Forelimb muscle (tissue), 1 donor: ENCODE measurements at places on chromosomes 6 and 20. TPM values are rescaled to one million over a fixed set of nuclear protein-coding genes. Genes with fewer than 3 reads are reported as not detected.

DNA sequence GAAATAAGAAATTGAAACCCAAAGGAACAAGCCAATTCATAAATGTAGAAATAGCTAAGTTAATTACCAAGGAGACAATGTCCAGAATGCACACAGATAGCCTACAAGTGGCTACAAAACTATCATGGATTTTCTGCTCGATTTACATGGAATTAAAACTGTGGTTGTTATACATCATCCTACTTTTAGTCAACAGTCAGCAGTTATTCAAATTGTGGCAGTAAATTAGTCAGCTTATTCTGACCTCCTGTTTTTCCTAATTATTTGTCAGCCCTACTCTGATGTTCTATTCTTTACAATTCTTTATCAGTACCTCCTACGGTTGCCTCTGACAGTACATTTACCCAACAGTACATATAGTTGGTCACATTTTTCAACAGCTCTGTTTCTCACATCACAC is 29.6 kb downstream of the RBL1 start:
- DNase-seq: no peak

Gene ADGRB3
- polyA plus RNA-seq: 0.76 TPM

DNA sequence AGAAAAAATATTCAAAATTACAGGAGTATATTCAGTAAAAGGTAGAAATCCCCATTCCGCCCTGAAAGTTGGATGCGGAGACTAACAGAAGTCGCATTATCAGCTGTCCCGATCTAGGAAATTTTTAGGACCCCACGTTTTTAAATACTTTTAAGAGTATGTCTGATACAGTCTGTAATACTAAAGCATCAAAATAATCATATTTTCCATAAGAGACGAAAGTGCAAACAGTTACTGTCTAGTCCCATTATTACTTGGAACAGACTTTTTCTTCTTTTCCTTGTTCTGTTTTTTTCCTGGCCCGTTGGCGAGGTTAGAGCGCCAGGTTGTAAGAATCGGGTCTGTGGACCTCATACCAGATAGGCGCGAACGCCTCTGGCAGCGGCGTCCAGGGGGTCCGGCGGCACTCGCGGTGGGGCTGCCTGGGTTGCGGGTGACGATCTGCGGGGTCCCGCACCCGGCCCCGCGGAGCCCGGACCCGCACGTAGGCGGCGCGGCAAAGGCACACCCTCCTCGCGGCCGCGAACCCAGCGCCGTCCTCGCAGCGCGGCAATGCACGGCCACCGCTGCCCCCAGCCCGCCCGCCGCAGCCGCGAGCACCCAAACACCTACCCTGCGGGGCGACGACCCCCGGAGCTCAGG is 460 bp downstream of the PLAGL1 start:
- DNase-seq: no peak

DNA sequence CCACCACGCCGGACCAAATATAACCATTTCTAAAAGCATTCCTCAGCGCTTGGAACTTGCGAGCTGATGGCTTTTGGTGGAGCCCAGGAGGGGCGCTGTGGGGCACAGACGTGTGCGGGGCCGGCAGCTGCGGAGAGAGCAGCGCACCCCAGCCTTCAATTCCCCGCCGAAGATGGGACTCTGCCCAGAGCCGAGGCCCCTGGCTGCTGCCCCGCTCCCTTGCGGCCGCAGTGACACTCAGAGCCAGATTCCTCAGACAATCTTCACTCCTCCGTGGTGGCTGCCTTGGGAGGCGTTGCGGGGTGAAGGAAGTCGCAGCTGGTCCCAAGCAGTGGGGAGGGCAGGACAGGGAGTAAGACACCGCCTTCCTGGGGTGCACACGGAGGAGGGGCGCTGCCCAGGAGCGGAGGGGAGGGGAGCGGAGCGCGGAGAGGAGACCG is 87.7 kb downstream of the TMEM242 start:
- DNase-seq: no peak

Gene TFAP2B
- 0.08 TPM for polyA plus RNA-seq

Gene ERVFRD-1
- 0.15 TPM for polyA plus RNA-seq

DNA sequence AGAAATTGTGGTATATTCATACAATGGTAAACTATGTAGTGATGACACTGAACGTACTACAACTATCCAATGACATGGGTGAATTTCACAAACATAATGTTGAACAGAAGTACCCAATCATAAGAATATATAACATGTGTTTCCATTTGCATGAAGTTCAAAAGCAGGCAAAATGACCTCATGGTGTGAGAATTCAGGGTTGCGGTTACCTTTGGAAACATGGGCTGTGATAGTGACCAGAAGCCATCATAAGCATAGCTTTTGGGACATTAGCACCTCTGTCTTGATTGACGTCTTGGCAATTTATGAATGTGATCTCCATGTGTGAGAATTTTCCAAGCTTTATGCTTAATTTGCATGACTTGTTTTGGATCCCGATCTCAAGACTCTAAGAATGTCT is 500.1 kb upstream of the JAG1 start:
- DNase-seq: no peak

GRCh38 chr6:14520536-14520935 is 403.0 kb downstream of the CD83 start:
- no peak for DNase-seq

Gene CFAP206
- polyA plus RNA-seq: 0.27 TPM

DNA sequence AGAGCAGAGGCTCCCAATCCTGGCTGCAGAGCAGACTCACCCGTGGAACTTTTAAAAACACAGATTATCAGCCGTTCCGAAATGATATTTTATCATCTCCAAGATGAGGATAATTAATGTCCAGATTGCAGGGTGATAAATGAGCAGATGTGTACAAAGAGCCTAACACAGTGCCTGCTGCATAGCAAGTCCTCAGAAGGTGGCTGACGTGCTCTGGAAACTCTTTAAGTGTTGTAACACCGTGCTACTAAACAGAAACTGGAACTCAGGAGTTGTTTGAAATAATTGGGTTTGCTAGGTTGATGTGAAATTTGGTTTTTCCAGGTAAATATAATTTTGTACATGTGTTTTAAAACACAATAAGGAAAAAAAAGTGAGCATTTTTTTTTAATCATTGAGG is 118.0 kb downstream of the ARMC2 start:
- DNase-seq: no peak

- no peak for DNase-seq
These were observed 30.0 kb downstream of the SLX4IP start for GRCh38 chr20:10465135-10465534.

GRCh38 chr6:74834967-74835366 is 370.9 kb downstream of the COL12A1 start:
- no peak for DNase-seq

Gene COL9A3
- 6.1 TPM for polyA plus RNA-seq

DNA sequence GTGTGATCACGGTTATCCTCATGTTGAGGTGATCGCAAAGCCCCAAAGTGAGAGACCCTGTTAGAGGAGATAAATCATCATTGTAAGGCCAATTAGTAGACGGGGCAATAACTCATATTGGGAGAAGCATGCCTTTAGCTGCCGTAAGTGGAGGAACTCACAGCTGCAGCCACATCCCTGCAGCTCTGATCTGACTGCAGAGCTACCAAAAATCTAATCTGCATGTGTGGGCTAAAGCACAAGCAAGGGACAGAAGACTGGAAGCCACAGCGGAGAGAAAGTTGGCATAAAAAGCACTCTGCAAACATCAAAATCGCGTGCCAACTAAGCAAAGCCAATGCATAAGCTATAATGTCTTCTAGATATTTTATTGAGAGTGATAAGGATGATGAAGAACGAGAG is 79.8 kb downstream of the TBC1D7 start:
- no peak for DNase-seq

Gene ISM1
- polyA plus RNA-seq: 0.76 TPM

- no peak for DNase-seq
These were observed 2.0 kb downstream of the MAN1A1 start for GRCh38 chr6:119347466-119348095.

GRCh38 chr6:149026530-149026942 is 279.7 kb downstream of the UST start:
- DNase-seq: no peak

GRCh38 chr20:24589815-24590177 is 120.4 kb downstream of the SYNDIG1 start:
- DNase-seq: no peak

GRCh38 chr6:113202852-113203714 is 654.1 kb upstream of the MARCKS start:
- DNase-seq: no peak

Gene CALHM5
- polyA plus RNA-seq: 1.9 TPM

GRCh38 chr6:16602035-16602434 is 159.2 kb downstream of the ATXN1 start:
- DNase-seq: no peak

DNA sequence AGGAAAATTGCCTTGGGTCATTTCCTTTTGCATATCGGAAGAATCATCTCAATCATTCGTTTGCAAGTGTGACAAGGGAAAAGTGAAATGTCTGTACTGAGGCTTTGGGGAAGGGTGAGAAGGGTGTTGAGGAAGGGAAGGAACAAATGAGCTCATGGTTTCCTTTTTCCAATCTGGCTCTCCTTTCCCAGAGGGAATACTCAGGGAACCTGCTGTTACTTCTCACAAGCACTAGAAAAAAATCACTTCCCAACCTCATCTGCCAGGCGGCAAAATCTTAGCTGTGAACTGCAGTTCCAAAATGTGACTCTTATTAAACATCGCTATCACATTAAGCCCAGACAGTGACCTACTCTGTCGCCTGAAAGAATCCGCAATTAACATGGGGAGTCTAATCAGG is 258.1 kb downstream of the ZNF217 start:
- no peak for DNase-seq

DNA sequence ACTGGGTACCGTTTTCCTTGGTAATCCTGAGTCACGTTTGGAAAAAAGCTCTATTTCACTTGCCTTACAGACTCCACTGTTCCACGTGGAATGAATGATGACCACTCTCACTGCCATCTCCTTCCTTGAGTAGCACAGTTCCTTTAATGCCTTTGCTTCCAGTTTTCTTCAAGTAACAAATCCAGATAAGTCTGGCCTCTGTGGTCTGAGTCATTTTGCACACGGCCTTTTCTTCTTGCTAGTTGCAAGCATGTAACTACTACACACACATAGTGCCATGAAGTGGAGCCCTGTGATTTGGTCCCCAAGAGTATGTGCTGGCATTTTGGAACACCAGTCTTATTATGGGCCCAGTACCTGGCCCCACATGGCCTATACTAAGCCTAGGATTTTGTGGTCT is 182.8 kb downstream of the SASH1 start:
- DNase-seq: no peak

DNA sequence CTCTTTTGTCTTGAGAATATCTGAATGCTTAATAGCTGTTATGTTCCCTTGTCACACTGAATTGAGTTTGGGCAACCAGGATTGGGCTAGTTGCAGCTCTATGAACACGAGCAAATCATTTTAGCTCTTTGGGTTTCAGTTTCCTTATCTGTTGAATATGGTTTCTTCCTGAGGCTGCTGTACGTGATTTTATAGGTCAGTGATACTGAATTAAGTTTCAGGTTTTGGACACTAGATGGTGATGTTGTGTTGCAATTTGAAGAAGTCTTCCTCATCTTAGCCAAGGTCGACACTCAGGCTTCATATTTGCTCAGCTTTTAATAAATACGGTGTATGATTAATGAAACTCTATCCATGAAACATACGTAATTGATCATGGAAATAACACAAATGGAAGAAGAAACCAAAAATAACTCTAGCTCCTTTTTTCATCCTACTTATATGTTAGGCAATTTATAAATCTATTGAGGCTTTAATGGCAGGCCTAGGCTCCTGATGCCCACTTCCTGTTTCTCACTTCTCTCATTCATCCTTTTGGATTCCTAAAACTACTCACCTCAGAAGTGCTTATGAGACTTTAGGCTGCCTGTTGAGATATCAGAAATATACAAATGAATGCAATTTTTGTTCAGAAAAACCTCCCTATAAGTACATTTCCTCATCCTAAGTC is 354.1 kb upstream of the MAP3K7 start:
- peak; percentile 28 for DNase-seq

- DNase-seq: peak; percentile 56
These were observed 219.4 kb upstream of the SSTR4 start for GRCh38 chr20:22815603-22816315.
